ENCODE measurements at places on chromosomes 11 and 22.

DNA sequence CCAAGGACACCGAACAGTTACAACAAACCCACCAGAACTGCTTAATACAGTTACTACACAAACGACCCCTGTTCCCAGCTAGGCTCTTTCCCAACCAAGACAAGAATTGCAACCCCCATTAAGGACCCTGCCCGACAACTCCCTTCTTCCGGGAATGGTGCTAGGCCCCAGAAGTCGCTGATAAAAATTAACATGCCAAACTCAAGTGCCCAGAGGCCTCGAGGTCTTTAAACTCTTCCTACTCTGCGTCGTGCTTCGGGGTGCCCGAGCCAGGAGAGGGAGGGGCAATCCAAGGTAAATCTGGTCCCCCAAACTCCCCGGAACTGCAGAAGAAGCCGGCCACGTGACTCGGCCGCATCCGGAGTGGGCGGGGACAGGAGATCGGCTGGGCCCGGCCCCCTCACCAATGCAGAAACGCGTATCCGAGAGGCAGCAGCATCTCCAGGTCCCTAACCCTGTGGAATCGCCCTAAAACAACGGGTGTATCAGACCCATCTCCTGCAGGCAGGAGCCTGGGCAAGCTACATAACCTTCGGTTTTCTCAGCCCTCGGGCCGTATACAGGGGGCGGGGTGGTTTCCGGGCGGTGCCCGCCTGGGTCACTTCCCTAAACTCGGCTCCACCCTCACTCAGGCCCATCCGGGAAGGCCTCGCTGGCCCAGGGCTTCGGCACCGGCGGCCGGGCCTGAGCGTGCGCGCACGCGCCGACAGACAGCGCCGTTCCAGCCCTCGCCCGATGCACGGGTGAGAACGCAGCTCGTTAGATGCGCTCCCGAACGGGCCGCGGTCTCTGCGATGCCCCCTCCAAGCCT lies 1.1 kb downstream of the CFL1 start:
- DNase-seq: peak; percentile 80

DNA sequence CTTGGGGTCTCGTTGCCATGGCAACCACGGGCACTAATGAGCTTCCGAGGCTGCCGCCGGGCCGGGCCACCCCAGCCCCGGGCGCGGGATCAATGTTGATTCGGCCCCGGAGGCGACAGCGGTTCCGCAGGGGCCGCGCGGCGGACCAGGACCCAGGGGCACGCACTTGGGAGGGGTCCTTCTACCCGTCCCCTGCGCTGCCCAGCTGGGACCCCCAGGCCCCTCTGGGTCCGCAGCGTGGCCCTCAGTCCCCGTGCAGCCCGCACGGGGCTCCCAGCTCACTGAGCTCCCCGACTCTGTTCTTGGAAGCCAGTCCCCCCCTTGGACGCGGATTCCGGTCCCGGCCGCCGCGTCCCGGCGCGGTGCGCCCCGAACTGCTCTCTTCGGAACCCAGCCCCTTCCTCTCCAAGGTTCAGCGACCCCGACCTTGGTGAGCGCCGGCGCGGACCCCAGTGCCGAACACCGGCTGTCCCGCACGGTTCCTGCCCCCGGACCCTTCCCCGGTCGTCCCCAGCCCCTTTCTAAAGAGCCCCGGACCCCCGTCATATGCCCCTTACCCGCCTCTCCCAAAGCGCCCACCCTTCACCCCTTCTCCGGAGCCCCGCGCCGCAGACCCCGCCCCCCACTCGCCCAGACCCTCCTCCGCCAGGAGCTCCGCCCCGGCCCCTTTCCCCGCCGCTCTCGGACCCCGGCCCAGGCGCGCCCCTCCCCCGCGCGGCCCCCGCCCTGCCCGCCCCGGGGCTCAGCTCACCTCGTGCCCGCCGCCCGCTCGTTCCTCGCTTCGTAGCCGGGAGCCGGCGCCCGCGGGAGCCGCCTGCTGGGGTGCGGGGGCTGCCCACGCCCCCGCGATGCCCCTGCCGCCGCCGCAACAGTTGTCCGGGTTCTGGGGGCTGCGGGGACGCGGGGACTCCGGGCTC lies 18.3 kb upstream of the SHISAL1 start:
- DNase-seq: no peak

GRCh38 chr11:44916331-44916730 lies 34.4 kb downstream of the TP53I11 start:
- no peak for DNase-seq

- DNase-seq: no peak
These were observed 72.2 kb downstream of the PDHX start for GRCh38 chr11:34988294-34989255.

DNA sequence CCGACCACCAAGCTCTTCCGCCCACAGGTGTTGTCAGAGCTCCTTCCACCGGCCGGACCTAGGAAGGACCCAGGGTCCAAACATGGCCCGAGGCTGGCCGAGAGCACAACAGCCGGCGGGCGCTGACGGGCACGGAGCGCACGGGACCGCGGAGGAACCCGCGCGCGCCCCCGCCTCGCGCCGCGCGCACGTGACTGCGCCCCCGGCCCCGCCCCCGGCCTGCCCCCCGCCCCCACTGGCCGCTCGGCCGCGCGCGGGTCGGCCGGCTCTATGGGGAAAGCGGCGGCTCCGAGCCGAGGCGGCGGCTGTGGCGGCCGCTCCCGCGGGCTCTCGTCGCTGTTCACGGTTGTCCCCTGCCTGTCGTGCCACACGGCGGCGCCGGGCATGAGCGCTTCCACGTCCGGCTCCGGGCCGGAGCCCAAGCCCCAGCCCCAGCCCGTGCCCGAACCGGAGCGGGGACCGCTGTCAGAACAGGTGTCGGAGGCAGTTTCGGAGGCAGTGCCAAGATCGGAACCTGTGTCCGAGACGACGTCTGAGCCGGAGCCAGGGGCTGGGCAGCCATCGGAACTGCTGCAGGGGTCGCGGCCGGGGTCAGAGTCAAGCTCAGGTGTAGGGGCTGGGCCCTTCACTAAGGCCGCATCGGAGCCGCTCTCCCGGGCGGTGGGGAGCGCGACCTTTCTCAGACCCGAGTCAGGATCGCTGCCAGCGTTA lies at the start of gene OSBP2:
Gene OSBP2, plus strand, starts transcription at position 235 of the 711 bp plus-strand sequence. Its CDS starts 36 bp downstream, at position 271.
- DNase-seq: peak; percentile 62

GRCh38 chr11:87889126-87889525 lies 286.1 kb downstream of the RAB38 start:
- DNase-seq: no peak

GRCh38 chr22:27407369-27407985 lies 394.1 kb downstream of the MN1 start:
- DNase-seq: no peak

GRCh38 chr11:131121426-131122333 lies 205.4 kb upstream of the SNX19 start:
- no peak for DNase-seq

DNA sequence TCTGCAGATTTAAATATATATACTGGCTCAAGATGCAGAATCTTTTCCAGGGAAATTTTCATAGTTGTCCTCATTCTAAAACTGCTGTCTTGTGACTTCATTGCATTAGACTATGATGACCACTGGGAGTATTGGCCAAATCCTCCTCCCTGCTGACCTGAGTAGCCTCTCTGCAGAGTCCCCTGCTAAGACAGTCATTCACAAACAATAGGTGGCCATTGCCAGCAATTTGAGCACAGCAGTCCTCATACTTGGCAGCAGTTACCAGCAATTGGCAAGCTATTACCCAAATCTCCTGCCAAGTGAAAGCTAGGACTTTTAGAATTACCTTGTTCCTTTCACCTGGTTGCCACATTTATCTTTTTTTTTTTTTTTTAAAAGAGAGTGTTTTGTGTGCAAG lies 325.8 kb downstream of the FAT3 start:
- DNase-seq: no peak

- no peak for DNase-seq
These were observed 7.2 kb upstream of the PLXNB2 start for GRCh38 chr22:50314455-50315288.

Measured in Caco-2 (cell line).